Liver (tissue), 10 donors: ENCODE measurements at places on chromosomes 3 and 15. TPM values are rescaled to one million over a fixed set of nuclear protein-coding genes. Genes with fewer than 3 reads are reported as not detected.

ITGA11 gene
- total RNA-seq = 1.0 TPM

P2RY12 gene
- 2.8 TPM for total RNA-seq

- H3K4me1 ChIP-seq = no peaks in the 10 kb centered on the region
- no peaks in the 10 kb centered on the region for H3K27me3 ChIP-seq
- no peak overlapping the region for H3K27ac ChIP-seq
- H3K4me3 ChIP-seq = no peak overlapping the region
Observed at GRCh38 chr3:102143536-102143935, 291.3 kb upstream of the ZPLD1 start.

DNA sequence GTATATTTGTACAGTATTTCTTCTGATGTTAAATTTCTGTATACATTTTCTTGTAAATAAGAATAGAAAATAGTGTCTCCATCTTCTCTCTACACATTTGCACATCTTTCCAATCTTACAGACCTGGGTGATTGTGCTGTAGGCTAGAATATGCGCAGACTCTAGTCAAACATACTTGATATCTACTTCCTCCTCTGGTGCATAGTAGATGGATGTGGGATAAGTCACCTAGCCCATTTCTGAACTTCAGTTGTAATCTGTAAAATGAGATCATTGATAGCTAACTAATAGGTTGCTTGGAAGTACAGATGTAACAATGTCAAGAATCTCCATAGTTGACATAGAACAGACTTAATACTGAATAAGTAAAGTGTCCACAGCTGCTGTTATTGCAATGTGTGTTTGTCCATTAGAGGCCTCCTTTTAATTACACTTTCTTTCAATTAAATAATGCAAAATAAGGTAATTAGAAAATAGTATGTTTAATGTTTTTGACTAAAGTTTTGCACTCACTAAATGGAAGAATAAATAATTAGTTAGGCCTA is 46.7 kb downstream of the ALCAM start:
- no peaks in the 10 kb centered on the region for H3K36me3 ChIP-seq
- no peak overlapping the region for H3K27ac ChIP-seq
- H3K4me1 ChIP-seq = no peaks in the 10 kb centered on the region
- no peaks in the 10 kb centered on the region for H3K27me3 ChIP-seq
- no peak overlapping the region for H3K4me3 ChIP-seq

GRCh38 chr3:140096037-140096436 is 161.1 kb downstream of the CLSTN2 start:
- no peak overlapping the region for H3K27ac ChIP-seq
- no peaks in the 10 kb centered on the region for H3K36me3 ChIP-seq
- H3K4me1 ChIP-seq = no peaks in the 10 kb centered on the region
- H3K27me3 ChIP-seq = peaks cover 2% of the 10 kb centered on the region
